Heart left ventricle (tissue), 16 donors: ENCODE measurements at places on chromosomes 7 and 10. TPM values are rescaled to one million over a fixed set of nuclear protein-coding genes. Genes with fewer than 3 reads are reported as not detected.

STEAP2 gene
- total RNA-seq: 7.3 TPM

TFPI2 gene
- 1.2 TPM for total RNA-seq

CAPZA2 gene
- 140 TPM for total RNA-seq

CHST3 gene
- 27.3 TPM for total RNA-seq

TAS2R40 gene
- not detected for total RNA-seq

FGF8 gene
- total RNA-seq: not detected

AGR2 gene
- total RNA-seq: not detected

FAM237B gene
- not detected for total RNA-seq

NOM1 gene
- total RNA-seq: 10.2 TPM

DUSP5 gene
- 15.0 TPM for total RNA-seq

AGAP9 gene
- 3.5 TPM for total RNA-seq

CFAP70 gene
- total RNA-seq: 0.99 TPM

DNA sequence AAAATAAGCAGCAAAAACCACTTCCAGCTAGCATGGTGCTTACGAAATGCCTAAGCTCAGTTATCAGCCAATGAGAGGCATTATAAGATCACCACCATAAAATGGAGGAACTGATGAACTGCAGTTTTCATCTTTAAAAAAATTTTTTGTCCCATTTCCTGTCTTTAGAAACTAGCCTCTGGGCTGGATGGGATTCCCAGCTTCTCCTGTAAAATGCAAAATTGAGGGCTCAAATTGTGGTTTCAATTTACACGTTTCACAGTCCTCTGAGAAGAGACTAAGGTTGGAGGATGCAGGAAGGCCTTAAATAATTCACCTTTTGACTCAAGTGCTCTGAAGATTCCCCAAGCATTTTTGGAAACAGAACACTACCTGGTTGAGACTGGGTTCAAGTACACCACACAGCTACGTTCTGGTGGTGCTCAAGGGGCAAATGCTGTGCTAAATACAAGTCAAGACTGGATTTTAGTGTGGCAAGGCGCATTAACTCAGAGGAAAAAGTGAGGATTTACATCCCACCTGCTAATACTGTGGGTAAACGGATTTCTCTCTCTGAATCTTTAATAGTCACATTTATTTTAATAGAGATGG, 951 bp downstream of the ZNF25 start:
- H3K27ac ChIP-seq: peak overlapping the region; percentile 95
- no peak for DNase-seq

DNA sequence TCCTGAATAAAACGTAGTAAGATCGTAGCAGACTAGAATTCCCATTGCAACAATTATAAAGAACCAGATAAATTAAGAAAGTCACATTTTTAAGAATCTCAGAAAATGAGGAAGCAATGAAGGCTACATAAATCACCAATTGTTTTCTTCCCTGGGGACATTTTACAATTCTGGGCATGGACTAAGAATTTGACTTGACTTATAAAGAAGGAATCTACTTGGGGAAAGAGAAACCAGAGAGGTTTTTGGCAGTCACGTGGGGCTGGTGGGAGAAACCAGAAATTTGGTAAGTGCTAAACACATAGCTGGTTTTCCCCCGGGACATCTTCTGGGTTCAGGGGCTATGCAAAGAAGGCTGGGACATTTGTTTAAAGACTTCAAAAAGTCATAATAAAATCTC, 109.8 kb upstream of the IL6 start:
- no peak overlapping the region for H3K27ac ChIP-seq
- no peaks in the 10 kb centered on the region for H3K36me3 ChIP-seq
- H3K4me3 ChIP-seq: no peak overlapping the region
- no peaks in the 10 kb centered on the region for H3K27me3 ChIP-seq
- DNase-seq: no peak

- H3K36me3 ChIP-seq: no peaks in the 10 kb centered on the region
- no peak overlapping the region for H3K4me3 ChIP-seq
- no peaks in the 10 kb centered on the region for H3K27me3 ChIP-seq
- H3K27ac ChIP-seq: no peak overlapping the region
- no peak for DNase-seq
Observed at GRCh38 chr10:79002336-79002735, 66.4 kb upstream of the ZMIZ1 start.

DNA sequence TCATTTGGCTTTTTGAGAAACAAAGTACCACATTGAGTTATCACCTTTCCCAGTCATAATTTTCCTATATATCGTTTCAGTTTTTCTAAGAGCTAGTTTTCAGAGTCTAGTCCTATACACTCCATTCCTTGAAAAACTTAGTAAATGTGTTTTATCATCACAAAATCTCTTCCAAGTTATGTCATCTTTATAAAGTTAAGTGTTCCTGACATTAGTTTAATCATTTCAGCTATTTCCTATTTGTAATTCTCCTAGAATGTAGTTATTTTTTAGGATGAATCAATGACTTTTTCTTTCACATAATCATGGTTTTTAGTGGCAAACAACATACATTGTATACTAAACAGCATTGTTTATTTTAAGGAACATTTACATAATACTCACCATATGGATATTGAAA, 191.7 kb upstream of the BET1 start:
- H3K27me3 ChIP-seq: no peaks in the 10 kb centered on the region
- H3K4me1 ChIP-seq: no peaks in the 10 kb centered on the region
- no peaks in the 10 kb centered on the region for H3K36me3 ChIP-seq

- H3K27me3 ChIP-seq: no peaks in the 10 kb centered on the region
- no peak for DNase-seq
- H3K4me1 ChIP-seq: no peaks in the 10 kb centered on the region
- no peaks in the 10 kb centered on the region for H3K36me3 ChIP-seq
- H3K27ac ChIP-seq: no peak overlapping the region
Observed at GRCh38 chr7:19336836-19337383, 191.7 kb upstream of the FERD3L start.

- H3K4me3 ChIP-seq: no peak overlapping the region
- H3K36me3 ChIP-seq: no peaks in the 10 kb centered on the region
- no peaks in the 10 kb centered on the region for H3K27me3 ChIP-seq
- DNase-seq: peak; percentile 68
Observed at GRCh38 chr10:132446661-132447445, 49.9 kb downstream of the PWWP2B start.

DNA sequence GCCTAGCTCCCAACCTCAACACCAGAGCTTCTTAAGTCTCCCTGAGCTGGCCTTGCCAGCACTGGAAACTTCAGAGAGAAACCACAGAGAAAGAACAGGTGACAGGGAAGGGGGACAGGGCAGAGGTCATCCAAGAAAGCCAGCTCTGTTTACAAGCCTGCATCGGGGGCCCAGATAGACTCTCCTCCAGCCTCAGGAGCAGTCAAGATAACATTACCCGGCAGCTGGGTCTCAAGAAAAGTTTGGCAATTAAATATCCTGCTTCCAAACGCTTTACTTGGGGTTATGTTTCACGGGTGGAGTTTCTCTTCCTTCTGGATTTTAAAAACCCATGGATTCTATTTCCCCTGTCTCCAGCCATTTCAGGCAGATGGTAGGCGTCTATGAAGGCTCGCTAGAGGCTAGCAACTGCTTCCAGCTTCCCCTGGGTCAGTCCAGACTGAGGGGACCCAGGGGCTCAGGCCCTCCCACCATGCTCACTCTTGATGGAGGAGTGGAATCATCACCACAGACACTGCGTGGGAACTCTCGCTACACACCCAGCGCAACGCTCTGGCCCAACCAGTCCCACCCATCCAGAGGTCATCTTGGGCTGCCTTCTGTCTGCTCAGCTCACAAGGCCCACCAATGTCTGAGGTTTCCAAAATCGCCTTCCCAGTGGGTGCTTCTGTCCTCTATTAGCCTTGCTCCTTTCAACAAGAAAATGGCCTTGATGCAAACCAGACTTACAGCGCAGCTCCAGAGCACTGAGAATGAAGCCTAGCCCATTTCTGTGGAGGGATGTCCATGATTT, 48.8 kb downstream of the SH3PXD2A start:
- H3K27me3 ChIP-seq: no peaks in the 10 kb centered on the region
- no peaks in the 10 kb centered on the region for H3K4me1 ChIP-seq
- peak overlapping the region; percentile 54 for H3K27ac ChIP-seq
- no peaks in the 10 kb centered on the region for H3K36me3 ChIP-seq
- peak; percentile 34 for DNase-seq

- H3K36me3 ChIP-seq: no peaks in the 10 kb centered on the region
- no peak overlapping the region for H3K27ac ChIP-seq
Observed at GRCh38 chr7:2165239-2165609, 67.5 kb downstream of the MAD1L1 start.

- H3K27me3 ChIP-seq: no peaks in the 10 kb centered on the region
- no peaks in the 10 kb centered on the region for H3K4me1 ChIP-seq
Observed at GRCh38 chr7:45400680-45401079, 173.5 kb upstream of the ADCY1 start.

DNA sequence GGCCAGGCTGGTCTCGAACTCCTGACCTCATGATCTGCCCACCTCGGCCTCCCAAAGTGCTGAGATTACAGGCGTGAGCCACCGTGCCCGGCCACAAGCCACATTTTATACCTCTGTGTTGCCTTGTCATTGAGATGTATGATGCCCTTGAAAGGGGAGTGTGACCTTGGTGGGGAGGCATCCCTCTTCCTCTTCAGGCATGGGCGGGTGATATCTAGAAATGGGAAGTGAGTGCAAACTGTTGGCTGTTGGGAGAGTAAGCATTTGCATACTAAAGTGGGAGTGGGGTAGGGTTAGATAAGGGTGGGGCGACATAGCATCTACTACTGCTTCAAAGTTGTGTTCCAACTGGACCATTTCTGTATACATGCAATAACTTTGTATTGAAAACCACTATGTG, 20.1 kb downstream of the RP9 start:
- no peak for DNase-seq
- H3K4me1 ChIP-seq: no peaks in the 10 kb centered on the region
- peaks cover 2% of the 10 kb centered on the region for H3K36me3 ChIP-seq
- no peak overlapping the region for H3K4me3 ChIP-seq
- no peak overlapping the region for H3K27ac ChIP-seq
- H3K27me3 ChIP-seq: no peaks in the 10 kb centered on the region

- H3K36me3 ChIP-seq: no peaks in the 10 kb centered on the region
- no peak overlapping the region for H3K27ac ChIP-seq
- H3K27me3 ChIP-seq: no peaks in the 10 kb centered on the region
- DNase-seq: no peak
- no peak overlapping the region for H3K4me3 ChIP-seq
Observed at GRCh38 chr10:124026589-124026939, 66.8 kb downstream of the CHST15 start.

DNA sequence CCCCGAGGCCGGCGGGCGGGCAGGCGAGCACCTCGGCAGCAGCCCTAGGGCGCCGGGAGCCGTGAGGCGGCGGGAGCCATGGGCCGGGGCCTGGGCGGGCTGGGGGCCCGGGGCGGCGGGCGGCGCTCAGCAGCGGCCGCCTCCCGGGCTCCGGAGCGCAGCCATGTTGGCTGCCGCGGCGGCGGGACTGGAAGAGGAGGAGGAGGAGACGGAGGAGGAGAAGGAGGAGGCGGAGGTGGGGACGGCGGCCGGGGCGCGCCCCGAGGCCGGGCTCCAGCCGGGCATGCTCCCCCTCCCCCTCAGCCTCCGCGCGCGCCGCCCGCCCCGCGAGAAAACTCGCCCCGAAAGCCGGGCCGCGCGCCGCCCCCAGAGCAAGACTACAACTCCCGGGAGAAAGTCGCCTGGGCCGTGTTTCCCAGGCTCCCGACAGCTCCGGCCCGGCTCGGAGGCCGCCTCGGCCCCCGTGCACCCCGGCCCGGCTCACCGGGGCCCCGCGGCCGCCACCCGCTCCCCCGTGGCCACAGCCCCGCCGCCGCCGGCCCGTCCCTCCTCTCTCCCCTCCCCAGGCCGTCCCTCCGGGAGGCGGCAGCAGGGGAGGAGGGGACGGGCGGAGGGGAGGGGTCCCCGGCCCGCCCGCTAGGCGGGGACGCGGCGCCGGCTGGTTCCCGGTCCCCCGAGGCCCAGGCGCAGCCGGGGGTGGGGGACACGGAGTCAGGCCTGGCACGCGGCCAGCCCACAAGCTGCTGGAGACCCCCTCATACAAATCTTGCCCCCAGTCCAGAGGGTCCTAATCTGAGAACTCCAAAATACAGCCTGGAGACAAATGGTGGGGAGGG, at the start of gene DLG5:
Gene DLG5 (minus strand): TSS at position 190 of the 836 bp plus-strand sequence. CDS start 235 bp downstream, outside the sequence.
- no peaks in the 10 kb centered on the region for H3K36me3 ChIP-seq
- H3K27me3 ChIP-seq: no peaks in the 10 kb centered on the region
- peaks cover 23% of the 10 kb centered on the region for H3K4me1 ChIP-seq

DNA sequence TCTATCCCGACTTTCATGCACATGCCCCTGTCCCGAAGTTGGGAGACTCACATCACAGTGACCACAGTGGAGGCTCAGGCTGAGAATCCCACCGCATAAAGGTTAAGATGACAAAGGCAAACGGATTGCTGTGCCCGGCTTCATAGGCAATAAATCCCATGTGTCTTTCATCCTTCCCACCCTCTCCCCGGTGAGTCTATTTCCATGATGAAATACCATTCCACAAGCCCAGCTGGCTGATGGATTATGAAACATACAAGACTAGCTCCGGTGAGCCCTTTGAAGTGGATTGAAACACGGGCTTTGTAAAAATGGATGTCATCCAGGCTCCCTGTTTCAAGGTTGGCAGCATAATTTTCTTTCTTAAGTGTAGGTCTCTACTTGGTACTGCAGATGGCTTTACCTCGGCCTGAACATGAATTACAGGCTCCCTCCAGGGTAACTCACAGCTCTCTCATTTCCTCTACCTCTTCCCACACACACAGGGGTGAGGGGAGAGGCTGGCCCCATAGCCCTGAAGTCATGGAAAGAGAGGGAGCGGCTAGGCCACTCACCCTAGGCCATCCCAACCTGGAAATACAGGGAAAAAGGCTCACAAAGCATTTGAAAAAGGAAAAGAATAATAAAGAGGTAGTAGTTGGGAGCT, 92.0 kb upstream of the CALN1 start:
- no peaks in the 10 kb centered on the region for H3K4me1 ChIP-seq
- DNase-seq: no peak
- H3K4me3 ChIP-seq: no peak overlapping the region
- H3K27me3 ChIP-seq: no peaks in the 10 kb centered on the region

GRCh38 chr10:91883549-91884444, 25.5 kb downstream of the FGFBP3 start:
- H3K4me1 ChIP-seq: peaks cover 22% of the 10 kb centered on the region
- peak; percentile 35 for DNase-seq
- no peaks in the 10 kb centered on the region for H3K27me3 ChIP-seq
- H3K27ac ChIP-seq: no peak overlapping the region
- peak overlapping the region; percentile 34 for H3K4me3 ChIP-seq
- H3K36me3 ChIP-seq: no peaks in the 10 kb centered on the region

GRCh38 chr10:77837925-77838595, 88.5 kb downstream of the DLG5 start:
- peaks cover 11% of the 10 kb centered on the region for H3K4me1 ChIP-seq
- H3K4me3 ChIP-seq: no peak overlapping the region
- peaks cover 53% of the 10 kb centered on the region for H3K36me3 ChIP-seq
- no peaks in the 10 kb centered on the region for H3K27me3 ChIP-seq
- DNase-seq: no peak
- H3K27ac ChIP-seq: no peak overlapping the region

- DNase-seq: no peak
- H3K27ac ChIP-seq: no peak overlapping the region
- no peaks in the 10 kb centered on the region for H3K36me3 ChIP-seq
- H3K4me1 ChIP-seq: peaks cover 5% of the 10 kb centered on the region
Observed at GRCh38 chr10:14658331-14659127, 116.2 kb downstream of the FAM107B start.

DNA sequence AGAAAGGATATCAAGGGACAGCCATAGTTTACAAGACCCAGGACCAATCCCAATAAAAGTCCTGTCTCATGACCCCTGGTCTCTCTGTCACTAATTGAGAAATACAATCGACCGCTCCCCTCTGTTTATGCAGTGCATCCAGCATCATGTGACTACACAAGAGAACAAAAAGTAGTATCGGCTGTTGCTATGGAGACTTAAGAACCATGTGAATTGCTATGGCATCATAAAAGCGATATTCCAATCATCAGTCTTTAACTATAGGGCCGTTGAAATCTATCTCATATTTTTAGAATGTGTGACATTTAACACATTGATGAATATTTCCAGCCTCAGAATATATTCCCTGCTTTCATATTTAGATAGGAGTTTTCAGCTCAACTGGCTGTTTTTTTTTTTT, 139.3 kb downstream of the FRMD4A start:
- no peak overlapping the region for H3K27ac ChIP-seq
- no peak overlapping the region for H3K4me3 ChIP-seq
- no peak for DNase-seq
- H3K36me3 ChIP-seq: no peaks in the 10 kb centered on the region
